ENCODE measurements at places on chromosomes 6 and 20.

DNA sequence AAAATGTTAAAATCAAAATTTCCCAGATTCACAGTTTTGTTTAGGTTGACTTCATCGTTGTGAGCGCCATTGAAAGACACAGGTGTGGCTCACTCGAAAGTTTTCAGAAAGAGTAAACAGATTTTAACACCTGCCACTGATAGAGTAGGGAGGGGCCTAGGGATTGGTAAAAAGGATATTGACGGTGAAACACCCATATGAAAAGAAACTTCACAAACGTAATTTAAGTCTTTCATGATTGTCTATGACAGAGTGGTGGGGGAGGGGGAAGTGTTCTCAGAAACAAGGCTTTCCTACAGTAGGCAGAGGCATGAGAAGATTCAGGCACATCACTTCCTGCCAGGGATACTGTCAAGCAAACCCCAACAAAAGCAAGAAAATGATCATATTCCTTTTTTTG is 101.4 kb downstream of the PERP start:
- H3K27ac ChIP-seq: peak overlapping the region; percentile 88
- no peaks in the 10 kb centered on the region for H3K27me3 ChIP-seq
- peak; percentile 86 for DNase-seq
- H3K36me3 ChIP-seq: no peaks in the 10 kb centered on the region
- H3K4me3 ChIP-seq: peak overlapping the region; percentile 22
- peaks cover 38% of the 10 kb centered on the region for H3K4me1 ChIP-seq

DNA sequence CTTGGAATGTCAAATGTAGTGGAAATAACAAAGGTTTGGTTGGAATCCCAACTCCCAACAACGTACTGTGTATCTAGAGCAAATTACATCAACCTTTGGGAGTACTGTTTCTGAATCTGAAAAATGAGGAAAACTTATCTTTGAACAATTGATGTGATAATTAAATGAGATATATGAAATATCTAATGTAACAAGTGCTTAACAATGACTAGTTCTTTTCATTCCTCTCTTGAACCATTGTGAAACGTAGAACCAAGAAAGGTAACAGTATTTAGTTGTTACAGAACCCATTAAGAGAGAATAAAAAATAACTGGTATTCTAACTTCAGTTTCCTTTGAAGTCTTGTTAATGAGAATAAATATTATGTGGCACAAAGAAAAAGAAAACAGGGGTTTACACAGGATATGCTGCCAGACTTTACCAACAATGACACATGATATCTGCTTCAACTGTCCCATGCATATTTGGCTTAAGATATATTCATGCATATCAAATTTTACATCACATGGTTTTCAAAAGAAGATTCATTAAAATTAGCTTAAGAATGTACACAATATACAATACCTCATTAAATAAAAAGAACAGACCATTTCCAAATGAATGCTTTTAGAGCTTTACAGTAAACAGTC is 111.8 kb downstream of the ATG5 start:
- H3K27me3 ChIP-seq: no peaks in the 10 kb centered on the region
- no peak for DNase-seq
- no peaks in the 10 kb centered on the region for H3K4me1 ChIP-seq
- no peak overlapping the region for H3K27ac ChIP-seq
- H3K4me3 ChIP-seq: no peak overlapping the region
- H3K36me3 ChIP-seq: no peaks in the 10 kb centered on the region

GRCh38 chr6:1574083-1574761 is 35.5 kb upstream of the FOXC1 start:
- no peaks in the 10 kb centered on the region for H3K36me3 ChIP-seq
- no peak overlapping the region for H3K27ac ChIP-seq
- H3K4me1 ChIP-seq: no peaks in the 10 kb centered on the region
- H3K4me3 ChIP-seq: no peak overlapping the region
- H3K27me3 ChIP-seq: no peaks in the 10 kb centered on the region
- DNase-seq: no peak

- DNase-seq: no peak
- H3K27me3 ChIP-seq: no peaks in the 10 kb centered on the region
- H3K27ac ChIP-seq: no peak overlapping the region
- H3K4me3 ChIP-seq: no peak overlapping the region
- 0 out of 2 replicates have a peak, but pooled peaks cover 4% of the 10 kb centered on the region for H3K4me1 ChIP-seq
Observed at GRCh38 chr6:56624046-56624727, 18.5 kb downstream of the DST start.

DNA sequence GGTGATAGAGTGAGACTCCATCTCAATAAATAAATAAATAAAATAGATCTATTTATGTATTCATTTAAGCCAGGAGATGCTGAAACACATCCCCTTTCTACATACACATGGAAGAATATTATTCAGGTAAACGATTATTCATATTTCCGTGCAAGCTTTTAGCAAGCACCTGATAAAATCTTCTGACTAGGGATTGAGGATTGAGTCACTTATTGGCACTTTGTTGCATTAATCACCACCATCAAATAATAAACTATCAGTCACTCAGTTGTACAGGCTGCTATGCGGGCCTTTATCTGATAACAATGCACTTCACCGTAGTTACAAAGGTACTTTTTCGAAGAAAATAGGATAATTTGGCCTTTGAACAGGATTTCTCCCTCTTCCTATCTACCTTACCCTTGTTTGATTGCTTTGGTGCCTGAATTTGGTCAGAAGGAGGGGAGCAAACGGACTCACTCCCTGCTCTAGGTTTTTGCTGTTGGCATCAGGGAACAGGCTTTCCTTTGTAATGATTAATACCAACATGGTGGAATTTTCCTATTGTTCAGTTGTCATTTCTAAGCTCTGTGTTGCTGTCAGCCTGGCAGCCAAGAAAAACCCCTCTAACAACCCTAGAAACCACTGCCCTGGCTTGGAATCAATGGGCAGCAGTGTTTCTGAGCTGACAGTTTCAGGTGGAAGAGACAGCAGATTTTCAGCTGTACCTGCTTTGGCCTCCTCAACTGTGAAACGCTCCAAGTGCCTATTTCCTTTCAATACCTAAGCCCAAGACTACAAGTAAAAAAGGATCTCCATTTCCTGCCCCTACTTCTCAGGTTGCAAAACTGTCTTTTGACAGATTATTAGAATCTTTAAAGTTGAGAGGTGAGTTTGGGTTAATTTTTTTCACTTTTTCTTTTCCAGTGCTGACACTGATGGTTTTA is 63.0 kb downstream of the MYB start:
- DNase-seq: peak; percentile 43
- no peaks in the 10 kb centered on the region for H3K27me3 ChIP-seq
- no peaks in the 10 kb centered on the region for H3K36me3 ChIP-seq
- H3K4me3 ChIP-seq: no peak overlapping the region

DNA sequence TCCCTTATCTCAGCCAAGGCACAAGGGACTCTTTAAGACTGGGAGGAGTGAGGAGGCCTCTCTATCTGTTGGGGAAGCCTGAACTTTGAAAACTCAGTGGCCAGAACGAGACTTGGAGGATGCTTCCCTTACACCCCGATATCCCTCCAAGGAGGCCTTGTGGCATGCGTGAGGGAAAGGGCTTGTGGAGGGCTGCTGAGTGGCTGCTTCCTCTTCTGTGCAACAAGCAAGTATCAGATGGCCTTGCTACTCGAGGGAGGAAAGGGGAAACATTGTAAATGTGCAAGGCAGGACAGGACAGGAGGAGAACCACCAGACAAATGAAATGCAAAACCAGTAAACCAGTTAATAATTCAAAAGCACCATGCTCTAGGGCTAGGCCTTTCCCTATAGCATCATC is 306.5 kb upstream of the MAP3K7 start:
- no peak for DNase-seq
- H3K4me1 ChIP-seq: no peaks in the 10 kb centered on the region
- no peak overlapping the region for H3K27ac ChIP-seq
- no peaks in the 10 kb centered on the region for H3K36me3 ChIP-seq

GRCh38 chr6:138331984-138332383 is 45.7 kb upstream of the SMIM28 start:
- H3K27me3 ChIP-seq: no peaks in the 10 kb centered on the region
- H3K36me3 ChIP-seq: no peaks in the 10 kb centered on the region
- no peak overlapping the region for H3K4me3 ChIP-seq

DNA sequence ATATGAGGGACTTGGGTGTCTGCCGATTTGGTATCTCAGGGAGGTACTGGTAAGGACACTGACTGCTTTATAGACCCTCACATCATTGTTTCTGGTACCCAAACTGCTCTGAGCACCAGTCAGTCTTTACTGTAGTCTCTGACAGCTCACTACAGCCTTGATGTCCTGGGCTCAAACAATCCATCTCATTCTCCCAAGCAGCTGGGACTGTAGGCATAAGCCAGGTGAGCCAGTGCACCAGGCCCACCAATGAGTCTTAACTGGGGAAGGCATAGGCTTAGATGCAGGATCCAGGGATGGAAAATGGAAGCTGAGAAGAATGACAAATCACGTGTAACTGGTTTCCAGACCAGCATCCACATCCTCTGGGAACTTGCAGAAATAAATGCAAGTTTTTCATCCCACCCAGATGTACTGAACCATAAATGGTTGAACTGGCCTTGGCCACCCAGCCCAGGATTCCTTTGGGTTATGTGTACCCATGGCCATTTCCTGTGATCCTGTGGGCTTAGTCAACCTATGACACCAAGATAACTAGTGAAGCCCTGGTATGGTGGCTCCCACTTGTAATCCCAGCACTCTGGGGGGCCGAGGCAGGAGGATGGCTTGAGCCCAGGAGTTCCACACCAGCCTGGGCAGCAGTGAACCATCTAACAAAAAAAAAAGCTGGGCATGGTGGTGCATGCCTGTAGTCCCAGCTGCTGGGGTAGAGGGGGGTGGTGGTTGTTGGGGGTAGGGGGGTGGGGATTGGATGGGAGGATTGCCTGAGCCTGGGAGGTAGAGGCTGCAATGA is 5.8 kb downstream of the TUBB start:
- H3K36me3 ChIP-seq: no peaks in the 10 kb centered on the region
- no peak overlapping the region for H3K27ac ChIP-seq
- no peak overlapping the region for H3K4me3 ChIP-seq

DNA sequence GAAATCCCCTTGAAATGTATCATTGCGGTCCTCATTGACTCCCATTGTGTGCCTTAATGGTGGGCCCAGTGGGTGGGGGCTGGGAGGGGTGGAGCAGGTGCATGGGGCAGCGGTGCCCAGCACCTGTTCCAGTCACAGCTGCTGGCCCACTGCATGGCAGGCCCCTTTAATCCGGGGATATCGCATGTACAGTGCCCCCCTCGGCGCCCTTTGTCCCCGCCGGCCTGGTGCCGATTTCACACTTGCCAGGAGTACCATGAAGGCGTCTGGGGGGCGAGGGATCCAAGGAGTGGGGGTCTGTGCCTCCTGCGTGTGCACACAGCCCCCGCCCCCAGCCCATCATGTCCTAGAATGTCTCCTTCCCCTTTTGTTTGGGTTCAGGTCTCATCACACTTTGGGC is 2.8 kb downstream of the SNAI1 start:
- peaks cover 3% of the 10 kb centered on the region for H3K4me1 ChIP-seq
- DNase-seq: no peak
- H3K4me3 ChIP-seq: no peak overlapping the region

- no peak overlapping the region for H3K27ac ChIP-seq
- H3K27me3 ChIP-seq: no peaks in the 10 kb centered on the region
- H3K4me3 ChIP-seq: no peak overlapping the region
- no peaks in the 10 kb centered on the region for H3K36me3 ChIP-seq
- no peak for DNase-seq
- no peaks in the 10 kb centered on the region for H3K4me1 ChIP-seq
Observed at GRCh38 chr6:142296975-142297604, 4.7 kb upstream of the ADGRG6 start.

DNA sequence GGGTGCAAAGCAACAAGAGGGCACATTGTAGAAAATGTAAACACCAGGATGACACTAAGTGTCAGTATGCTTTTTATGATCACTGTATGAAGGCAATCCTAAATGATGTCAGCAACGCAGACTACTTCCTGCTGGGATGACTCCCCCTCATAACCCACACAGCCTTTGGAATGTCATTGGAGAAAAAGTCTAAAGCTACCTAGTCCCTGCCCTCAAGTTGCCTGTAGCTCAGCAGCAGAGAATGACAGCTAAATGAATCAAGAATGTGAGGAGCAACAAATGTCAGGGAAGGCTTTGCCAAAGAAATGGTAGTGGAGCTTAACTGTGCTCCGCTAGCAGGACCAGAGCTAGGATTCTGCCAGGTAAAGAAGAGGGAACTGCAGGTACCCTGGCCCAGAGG is 555.6 kb downstream of the CD83 start:
- H3K4me1 ChIP-seq: no peaks in the 10 kb centered on the region
- no peaks in the 10 kb centered on the region for H3K36me3 ChIP-seq
- H3K27ac ChIP-seq: no peak overlapping the region

GRCh38 chr6:33426590-33427511 is 7.0 kb downstream of the SYNGAP1 start:
- H3K4me3 ChIP-seq: peak overlapping the region; percentile 80
- H3K4me1 ChIP-seq: peaks cover 28% of the 10 kb centered on the region
- peaks cover 24% of the 10 kb centered on the region for H3K27me3 ChIP-seq
- no peak for DNase-seq
- H3K27ac ChIP-seq: peak overlapping the region; percentile 52

- no peak for DNase-seq
- H3K4me1 ChIP-seq: no peaks in the 10 kb centered on the region
- H3K27ac ChIP-seq: no peak overlapping the region
- no peak overlapping the region for H3K4me3 ChIP-seq
- no peaks in the 10 kb centered on the region for H3K27me3 ChIP-seq
Observed at GRCh38 chr6:108210556-108210955, 44.7 kb downstream of the NR2E1 start.

- H3K27me3 ChIP-seq: no peaks in the 10 kb centered on the region
- no peaks in the 10 kb centered on the region for H3K4me1 ChIP-seq
- no peak overlapping the region for H3K27ac ChIP-seq
Observed at GRCh38 chr20:2146080-2146867, 44.6 kb downstream of the STK35 start.

DNA sequence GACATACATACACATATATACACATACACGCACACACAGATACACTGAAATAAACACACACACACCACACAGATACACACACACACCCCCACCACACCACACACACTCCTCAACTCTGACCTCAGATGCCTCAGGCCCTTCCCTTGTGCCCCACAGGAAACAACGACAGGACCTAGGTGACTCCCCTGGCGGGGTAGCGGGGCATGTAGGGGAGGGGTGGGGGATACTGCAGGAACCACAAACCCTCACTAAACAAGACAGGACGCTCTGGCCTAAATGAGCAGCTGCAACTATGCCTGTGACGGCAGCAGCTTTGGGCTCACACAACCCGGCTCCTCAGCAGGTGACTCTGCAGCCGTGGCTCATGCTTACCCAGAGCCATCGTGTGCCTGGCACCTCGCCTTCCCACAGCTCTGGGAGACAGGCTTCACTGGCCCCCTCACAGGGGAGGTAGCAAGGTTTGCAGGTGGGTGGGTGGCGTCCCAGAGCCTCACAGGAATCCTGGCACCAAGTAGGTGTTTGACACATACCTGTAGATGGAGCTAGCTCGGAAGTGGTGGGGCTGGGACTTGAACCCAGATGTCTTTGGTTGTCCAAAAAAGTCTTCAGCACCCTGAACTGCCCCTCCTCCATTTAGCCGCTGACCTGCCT is 100.8 kb downstream of the GRM4 start:
- H3K4me1 ChIP-seq: no peaks in the 10 kb centered on the region
- no peak overlapping the region for H3K27ac ChIP-seq
- no peak overlapping the region for H3K4me3 ChIP-seq
- DNase-seq: peak; percentile 10
- H3K27me3 ChIP-seq: peaks cover 52% of the 10 kb centered on the region
